T1000 (cell line): ENCODE measurements at places on chromosomes 16 and 17.

DNA sequence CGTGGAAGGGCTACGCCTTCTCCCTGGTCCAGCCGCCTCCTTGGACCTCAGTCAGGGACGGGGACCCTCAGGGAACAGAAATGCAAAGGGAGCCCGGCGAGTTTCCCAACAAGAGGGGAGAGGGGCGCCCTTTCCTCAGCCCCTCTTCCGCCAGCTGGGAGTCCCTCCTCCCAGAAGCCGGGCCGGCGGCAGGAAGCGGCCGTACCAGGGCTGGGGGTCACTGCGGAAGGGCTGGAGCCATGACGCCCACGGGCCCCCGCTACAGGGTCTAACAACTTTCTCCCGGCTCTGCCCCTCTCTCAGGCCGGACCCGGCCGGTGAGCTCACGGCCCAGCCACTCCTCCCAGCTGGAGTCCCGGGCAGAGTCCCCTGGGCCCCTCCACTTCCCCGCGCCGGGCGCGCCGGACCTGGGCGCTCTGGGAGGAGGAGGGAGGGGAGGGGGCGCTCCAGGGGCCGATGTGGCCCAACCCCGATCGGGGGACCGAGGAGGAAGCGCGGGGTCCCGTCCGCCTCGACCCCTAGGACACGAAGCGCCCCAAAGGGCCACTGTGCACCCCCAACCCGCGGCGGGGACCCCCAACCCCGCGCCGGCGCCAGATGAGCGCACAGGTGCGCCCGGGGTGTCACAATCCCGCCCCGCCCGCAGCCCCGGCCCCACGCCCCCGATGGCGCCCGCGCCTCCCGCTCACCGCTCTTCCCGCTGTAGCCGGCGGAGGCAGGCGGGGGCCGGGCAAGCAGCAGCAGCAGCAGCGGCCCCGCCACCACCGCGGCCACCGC lies 578 bp downstream of the PGAP6 start:
- no peak for DNase-seq

DNA sequence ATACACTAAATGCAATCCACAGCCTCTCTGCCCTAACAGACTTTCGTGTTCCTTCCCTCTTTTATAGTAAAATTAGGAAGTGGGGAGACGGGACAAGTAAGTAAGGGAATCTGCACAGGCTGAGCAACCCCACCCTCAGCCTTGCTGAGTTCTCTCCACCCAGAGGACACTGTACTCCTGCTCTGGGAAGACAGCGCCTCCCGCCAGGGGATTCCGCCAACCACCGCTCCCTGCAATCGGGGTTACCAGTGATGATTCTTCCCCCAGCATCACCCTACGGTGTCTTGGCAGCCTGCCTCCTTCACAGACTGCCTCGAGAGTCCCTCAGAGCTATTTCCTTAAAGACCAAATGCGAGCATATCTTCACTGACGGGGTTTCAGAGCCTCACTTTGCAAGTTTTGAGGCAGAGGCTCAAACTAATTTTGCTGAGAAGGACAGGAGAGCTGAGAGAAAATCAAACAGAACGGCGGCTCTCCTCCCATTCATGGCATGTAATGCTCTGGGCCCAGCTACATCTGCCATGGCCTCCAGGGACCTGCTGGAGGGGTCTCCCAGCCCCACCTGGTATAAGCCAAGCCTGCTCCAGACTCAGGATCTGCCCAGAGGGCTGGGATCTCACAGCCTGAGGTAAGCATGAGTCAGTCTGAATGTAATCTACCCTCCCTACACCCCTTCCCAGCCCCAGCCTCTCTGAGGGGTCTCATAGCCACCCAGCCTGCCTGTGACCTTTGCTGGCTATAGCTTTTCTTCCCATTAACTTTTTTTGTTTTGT lies 22.7 kb upstream of the ASGR2 start:
- DNase-seq = no peak

GRCh38 chr17:69357701-69358100 lies 30.8 kb upstream of the ABCA5 start:
- no peak for DNase-seq

DNA sequence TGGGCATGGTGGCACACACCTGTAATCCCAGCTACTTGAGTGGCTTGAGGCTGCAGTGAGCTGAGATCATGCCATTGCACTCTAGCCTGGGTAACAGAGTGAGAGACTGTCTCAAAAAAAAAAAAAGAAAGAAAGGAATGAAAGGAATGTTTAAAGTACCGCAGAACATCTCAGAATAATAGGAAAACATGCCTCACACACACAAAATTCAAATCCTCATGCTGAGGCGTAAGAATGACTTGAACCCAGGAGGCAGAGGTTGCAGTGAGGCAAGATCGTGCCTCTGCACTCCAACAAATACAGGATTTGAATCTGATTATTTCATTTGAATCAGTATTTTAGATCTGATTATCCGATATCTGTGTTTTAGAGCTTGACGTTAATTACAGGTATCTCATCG lies 21.3 kb upstream of the GAA start:
- no peak for DNase-seq

- peak; percentile 80 for DNase-seq
These were observed at the start of gene RPL19 for GRCh38 chr17:39200070-39200879. Gene RPL19, plus strand, starts transcription at chr17:39200283. Its CDS starts 62 bp downstream, at chr17:39200345.

GRCh38 chr16:12155235-12155634 lies 178.7 kb downstream of the SNX29 start:
- DNase-seq = no peak

DNA sequence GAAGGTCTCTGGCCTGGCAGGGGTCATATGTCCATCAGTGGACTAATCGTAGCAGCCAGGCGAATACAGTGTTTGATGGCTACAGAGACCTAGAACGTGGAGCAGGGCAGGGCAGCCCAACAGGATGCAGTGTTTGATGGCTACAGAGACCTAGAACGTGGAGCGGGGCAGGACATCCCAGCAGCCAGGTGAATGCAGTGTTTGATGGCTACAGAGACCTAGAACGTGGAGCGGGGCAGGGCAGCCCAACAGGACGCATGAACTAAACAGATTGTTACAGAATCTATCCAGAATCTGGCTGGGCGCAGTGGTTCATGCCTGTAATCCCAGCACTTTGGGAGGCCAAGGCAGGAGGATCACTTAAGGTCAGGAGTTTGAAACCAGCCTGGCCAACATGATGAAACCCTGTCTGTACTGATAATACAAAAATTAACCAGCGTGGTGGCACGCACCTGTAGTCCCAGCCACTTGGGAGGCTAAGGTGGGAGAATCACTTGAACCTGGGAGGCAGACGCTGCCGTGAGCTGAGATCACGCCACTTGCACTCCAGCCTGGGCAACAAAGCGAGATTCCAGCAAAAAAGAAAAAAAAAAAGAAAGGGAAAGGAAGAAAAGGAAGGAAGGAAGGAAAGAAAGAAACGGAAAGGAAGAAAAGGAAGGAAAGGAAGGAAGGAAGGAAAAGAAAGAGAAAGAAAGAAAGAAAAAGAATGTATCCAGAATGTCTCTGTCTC lies 65.2 kb upstream of the RPH3AL start:
- DNase-seq = no peak

GRCh38 chr16:8893426-8893825 lies 11.3 kb downstream of the LITAFD start:
- DNase-seq = no peak

GRCh38 chr17:73582359-73582758 lies 61.9 kb downstream of the SDK2 start:
- no peak for DNase-seq

- no peak for DNase-seq
These were observed 4.4 kb downstream of the MT3 start for GRCh38 chr16:56593573-56594291.

GRCh38 chr17:6474906-6475305 lies 30.7 kb downstream of the PIMREG start:
- DNase-seq = no peak

DNA sequence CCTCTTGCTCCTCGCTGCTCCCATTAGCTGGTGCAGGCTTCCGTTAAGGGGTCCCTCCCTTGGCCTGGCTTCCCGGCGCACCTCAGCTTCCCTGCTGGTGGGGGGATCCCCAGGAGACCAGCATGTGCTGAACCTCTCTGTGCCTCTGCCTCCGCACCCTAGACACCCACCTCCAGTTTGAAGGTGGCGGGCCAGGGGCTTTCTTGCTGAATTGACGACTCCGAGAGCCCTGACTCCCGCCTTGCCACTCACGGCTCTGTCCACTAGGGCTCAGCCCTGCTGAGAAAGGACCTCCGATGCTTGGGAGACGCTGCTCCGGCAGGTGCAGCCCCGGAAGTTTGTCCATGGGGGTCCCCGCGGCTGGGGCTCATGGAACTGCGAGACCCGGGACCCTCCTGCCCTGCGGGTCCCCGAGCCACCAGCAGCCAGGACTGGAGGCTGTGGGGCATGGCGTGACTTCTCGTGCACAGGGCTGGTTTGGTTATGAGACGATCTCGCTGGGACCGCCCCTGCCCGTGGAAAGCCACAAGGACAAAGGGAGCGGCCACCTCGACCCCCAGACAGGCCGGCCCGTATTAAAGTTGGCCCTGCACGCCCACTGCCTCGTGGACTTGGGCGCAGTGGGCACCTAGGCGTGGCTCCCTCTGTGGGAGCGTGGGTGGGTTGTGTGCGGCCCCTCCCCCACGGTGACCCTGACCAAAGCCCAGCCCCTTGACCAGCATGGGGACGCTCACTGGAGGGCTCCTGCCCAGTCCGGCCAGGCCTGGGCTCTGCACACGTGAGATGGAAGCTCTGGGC lies 8.1 kb downstream of the CHMP6 start:
- no peak for DNase-seq

GRCh38 chr17:9241371-9241712 lies 220.0 kb downstream of the NTN1 start:
- DNase-seq = no peak

DNA sequence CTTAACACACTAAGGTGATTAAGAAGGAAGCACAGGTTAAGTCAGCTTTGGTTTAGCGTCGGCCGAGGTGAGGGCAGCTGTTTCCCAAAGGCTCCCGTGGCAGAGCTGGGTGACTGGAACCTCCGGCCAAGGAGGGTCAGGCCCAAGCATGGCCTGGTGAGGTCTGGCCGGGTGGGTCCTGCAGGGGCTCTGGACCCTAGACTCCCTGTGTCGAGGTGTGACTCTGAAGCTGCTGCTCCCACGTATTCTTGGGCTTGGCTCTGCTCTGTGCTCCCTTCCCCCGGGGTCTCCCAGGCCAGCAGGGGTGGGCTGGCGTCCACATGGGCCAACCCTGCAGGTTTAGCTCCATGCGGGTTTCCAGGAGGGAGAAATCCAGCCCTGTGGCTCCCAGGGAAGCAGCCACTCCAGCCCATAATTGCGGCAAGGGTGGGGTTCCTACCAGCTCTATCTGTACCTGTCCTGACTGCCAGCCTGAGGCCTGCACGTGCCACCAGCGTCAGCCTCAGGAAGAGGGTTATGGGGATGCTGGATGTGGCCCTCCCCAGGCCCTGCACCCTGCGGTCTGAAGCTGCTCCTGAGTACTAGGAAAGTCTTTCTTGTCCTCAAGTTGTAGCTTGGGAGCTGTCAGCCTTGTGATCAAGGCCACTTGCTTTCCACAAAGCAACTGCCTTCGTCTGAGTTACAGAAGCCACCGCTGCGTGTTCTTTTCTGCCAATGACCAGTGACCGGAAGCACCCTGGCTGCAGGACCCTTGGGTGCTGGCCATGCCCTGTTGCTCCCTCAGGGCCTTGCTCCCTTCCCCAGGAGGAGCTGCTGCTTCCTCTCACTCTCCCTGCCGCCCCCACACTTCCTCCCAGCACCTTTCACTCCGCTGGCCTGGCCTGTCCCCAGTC lies 4.8 kb downstream of the CDK5R1 start:
- no peak for DNase-seq

- DNase-seq = no peak
These were observed 111.4 kb downstream of the UTP18 start for GRCh38 chr17:51371732-51372151.

DNA sequence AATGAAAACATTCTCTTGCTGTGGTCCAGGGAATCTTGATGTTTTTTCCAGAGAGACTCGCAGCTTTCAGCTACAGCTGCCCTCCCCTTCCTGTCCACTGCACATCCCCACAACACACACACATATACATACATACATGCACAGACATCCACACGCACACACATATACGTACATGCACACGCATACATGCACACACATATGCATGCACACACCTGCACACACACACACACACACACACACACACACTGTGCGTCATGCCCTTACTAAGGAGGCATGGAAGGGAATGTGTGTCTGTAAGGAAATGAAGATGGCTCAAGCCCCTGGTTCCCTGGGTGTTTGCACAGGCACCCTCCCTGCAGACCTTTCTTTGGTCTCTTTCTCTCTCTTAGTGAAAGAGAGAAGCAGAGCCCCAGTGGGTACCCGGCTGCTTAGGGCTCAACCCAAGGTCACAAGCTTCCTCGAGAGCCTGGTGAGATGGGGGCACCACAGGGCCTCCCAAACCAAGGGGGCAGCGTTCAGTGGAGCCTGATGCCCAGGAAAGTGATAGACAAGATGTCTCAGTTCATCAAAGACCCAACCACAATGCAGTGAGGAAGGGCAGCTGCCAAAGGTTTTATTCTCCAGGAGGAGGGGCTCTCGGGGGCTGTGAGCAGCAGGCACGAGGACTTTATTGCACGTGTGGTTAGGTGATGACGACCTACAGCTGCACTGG lies 33.3 kb downstream of the TNFRSF13B start:
- DNase-seq = no peak

GRCh38 chr17:77527836-77528505 lies 387.2 kb downstream of the SEC14L1 start:
- DNase-seq = no peak

GRCh38 chr16:35414139-35414538 lies 1954.7 kb downstream of the TP53TG3F start:
- DNase-seq = no peak

DNA sequence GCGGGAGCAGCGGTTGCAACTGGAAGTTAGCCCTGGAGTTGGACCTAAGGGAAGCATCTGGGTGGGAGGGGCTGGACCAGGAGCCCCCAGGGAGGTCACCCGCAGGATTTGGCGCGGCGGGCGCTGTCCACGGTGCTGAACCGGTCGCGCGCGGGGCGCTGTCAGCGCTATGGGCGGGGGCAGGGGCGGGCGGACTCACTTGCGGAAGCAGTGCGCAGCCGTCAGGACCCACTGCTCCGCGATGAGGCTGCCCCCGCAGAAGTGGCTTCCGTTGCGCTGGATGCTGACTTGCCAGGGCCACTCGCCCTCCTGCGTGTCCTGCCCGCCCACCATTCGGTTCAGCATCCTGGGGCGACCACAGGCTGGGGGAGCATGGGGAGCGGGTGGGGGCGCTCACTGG lies 4.5 kb downstream of the PRSS27 start:
- no peak for DNase-seq

- DNase-seq = no peak
These were observed 390.4 kb downstream of the UTP18 start for GRCh38 chr17:51650772-51651171.
